ENCODE measurements at places on chromosomes 2 and 18. TPM values are rescaled to one million over a fixed set of nuclear protein-coding genes. Genes with fewer than 3 reads are reported as not detected.

SPDYA gene
- 0.49 TPM for total RNA-seq

SEPTIN10 gene
- total RNA-seq = 33.1 TPM

CD8B2 gene
- not detected for total RNA-seq

RNF149 gene
- total RNA-seq = 18.9 TPM

KYNU gene
- total RNA-seq = 48.3 TPM

ACTR2 gene
- total RNA-seq = 46.2 TPM

PSD4 gene
- total RNA-seq = 5.1 TPM

CD8A gene
- total RNA-seq = 0.08 TPM

FEV gene
- total RNA-seq = not detected

IL1RL1 gene
- 2.8 TPM for total RNA-seq
